Tibial artery (tissue), 4 donors: ENCODE measurements at places on chromosomes 11 and 22.

DNA sequence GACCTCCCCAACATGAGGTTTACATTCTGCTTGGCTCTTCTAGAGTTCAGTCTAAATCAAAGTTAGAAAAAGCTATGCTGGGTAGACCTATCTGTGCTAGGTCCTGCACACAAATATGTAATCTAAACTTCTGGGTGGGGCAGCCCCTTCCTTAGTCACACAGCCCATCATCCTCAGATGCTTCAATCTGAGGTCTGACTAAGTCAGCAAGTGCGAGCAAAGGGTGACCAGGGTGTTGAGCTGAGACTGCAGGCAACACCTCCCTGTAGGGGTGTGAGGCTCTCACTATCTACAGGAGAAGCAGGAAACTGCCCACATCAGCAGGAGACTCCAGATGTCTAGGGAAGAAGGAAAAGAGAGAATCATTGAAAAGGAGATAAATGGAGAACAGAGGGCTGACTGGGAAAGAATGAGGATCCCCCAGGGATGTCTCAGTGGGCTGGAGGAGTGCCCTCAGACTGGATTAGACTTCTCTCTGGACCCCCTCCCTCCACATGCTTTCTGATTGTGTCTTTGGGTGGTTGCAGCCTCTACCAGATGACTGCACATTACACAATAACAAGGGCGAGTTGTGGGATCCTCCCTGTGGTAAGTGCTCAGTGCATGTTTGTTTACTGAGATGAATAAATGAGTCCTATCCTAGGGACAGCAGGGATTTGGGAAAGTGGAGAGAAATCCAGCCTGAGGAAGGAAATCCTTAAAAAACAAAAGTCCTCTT lies 266.2 kb upstream of the PLET1 start:
- no peak for DNase-seq

- DNase-seq = no peak
Measured at GRCh38 chr22:39176714-39177455, 24.4 kb upstream of the CBX7 start.

- no peak for DNase-seq
Measured at GRCh38 chr11:46026606-46027293, 94.5 kb downstream of the PHF21A start.

DNA sequence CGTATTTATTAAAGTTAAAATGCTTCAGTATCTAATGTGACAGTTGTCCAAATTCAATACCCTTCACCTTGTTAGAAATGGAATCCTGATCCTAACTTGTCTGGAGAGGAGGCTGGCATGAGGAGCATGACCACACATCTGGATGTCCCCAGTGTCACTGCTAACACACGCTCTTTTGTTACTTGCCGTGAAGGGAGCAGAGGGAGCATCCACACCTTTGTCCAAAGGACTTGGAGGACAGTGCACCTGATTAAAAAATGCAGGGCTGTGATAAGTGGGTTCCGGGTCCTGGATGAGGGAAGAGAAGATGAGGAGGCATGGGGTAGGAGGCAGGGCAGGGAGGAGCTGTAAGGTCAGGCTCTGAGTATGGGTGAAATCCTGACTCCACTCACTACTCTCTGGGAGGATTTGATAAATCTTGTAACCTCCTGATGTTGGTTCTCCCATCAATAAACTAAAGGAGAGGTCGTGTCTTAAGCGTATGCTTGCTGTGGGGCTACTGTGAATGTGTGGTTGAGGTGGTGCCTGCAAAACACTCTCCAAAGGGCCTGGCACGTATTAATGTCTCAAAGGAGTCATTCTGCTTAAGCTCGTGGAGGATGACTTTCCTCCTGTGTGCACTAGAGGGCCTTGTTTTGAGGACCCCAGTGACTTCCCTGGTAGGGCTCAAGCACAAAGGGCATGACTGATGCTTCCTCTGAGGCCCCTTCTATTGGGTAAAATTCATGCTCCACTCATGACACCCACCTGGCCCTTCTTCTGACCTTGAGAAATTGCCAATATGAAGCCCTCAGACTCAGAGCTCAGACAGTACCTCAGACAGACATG lies 16.8 kb upstream of the IGLL5 start:
- no peak for DNase-seq

DNA sequence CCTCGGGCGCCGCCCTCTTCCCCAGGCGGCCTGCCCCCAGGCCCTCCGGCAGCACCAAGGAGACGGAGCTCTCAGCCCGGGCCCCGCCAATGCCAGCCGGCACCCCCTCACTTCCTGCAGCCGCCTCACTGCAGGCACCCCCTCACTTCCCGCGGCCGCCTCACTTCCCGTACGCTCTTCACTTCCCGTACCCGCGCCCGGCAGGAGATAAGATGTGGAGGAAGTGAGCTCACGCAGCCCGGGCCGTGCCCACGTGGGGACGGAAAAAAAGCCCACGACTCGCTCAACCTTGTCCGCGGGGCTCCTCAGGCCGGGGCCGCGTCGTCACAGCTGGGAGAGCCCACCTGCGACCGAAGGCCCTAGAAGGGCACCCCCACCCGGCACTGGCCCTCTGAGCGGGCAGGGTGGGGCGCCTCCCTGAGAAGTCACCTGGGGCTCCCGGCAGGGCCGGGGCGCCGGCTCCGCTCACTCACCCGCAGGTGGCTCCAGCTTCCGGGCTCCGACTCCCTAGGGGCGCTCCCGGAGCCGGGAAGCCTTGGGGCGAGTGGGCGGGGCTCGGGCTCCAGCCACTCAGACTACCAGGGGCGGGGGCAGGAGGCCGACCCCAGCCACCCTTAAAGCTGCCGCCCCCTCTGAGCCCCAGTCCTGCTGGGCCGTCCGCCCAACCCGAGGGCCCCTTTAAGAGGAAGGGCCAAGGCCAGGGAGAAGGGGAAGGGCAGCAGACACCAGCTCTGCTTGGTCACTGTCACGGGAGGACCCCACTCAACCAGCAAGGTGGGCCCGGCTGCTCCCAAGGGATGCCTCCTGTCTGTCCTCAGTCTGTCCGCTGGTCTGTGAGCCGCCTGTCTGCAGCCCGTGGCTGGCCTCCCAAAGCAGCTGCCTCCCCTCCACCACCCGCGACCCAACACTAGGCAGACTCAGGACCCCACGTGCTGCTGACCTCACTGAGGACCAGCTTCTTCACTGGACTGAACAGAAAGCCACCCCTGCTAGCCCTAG lies 31.4 kb downstream of the PISD start:
- DNase-seq = peak; percentile 87

DNA sequence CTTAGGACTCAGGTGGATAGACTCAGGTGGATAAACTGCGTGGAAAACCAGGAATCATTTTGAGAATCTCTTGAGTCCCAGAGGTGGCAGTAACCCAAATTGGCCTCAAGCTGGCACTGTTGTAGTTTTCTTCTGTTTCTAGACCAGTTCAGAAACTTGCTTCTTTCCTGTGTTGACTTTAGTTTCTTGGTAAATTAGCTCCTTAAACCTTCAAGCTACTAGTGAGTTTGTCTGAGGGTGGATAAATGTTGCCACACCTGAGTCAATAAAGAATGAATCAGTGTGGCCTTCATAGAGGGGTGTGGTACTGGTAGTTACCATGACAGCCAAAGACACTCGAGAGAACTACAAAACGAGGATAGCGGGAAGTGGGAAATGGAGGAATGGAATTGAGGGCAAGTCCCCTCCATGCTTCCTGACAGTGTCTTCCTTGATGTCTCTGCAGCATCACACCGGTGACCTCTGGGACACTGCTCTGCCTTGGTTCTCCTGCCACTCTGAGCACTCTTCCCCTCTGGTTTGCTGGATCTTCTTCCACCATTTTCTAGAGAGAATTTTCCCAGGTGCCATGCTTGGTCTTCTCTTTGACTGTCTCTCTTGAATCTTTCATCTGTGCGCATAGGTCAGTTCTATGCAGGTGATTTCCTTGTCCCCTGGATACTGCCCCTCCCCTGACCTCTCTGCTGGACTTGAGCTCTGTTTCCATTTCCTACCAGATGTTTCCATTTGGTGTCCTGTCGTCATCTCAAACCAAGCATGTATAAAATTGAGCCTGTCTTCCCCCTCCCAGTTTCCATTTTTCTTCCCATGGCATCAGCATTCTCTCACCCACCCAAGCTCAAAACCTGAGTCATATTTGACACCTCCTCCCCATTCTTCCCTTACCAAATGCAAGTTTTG lies 7.2 kb downstream of the POLD4 start:
- no peak for DNase-seq

DNA sequence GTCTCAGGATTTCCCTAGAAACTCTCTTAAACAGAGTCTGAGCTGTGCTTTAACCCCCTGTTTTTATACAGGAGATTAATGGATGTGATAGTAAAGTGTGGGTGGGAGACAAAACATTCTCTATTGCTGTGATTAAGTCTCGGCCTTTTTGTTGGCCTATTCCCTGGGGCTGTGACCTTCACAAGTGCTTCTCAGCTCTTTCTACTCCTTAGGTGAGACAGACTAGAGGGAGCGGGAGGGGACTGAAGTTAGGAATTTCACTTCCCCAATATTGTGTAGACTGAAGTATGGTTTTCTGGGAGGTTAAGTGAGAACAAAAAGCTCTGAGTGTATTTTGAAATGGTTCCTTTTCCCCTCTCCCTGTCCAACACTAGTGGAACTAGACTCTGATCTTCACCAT lies 29.8 kb upstream of the OR8B8 start:
- DNase-seq = no peak

- no peak for DNase-seq
Measured at GRCh38 chr22:43625242-43625641, 186.9 kb downstream of the EFCAB6 start.

- no peak for DNase-seq
Measured at GRCh38 chr11:115895594-115895993, 391.4 kb upstream of the CADM1 start.

DNA sequence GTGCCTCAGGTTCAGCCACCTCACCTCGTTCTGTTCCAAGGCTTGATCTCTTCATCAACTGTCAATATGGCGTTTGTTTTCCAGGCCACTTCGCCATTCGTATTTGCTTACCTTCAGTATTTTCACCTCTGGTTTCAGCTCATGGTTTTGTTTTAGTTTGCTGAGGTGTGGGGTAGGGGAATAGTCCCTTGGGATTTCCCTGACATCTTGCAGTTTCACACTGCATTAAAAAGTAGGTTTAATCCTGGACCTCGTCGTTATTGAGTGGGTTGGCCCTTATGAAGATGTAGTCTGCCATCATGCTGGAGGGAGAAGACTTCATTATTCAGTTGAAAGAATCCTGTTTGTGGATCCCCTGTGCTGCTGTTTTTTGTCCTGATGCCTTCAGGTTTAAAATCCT lies 46.0 kb downstream of the C11orf91 start:
- DNase-seq = no peak

DNA sequence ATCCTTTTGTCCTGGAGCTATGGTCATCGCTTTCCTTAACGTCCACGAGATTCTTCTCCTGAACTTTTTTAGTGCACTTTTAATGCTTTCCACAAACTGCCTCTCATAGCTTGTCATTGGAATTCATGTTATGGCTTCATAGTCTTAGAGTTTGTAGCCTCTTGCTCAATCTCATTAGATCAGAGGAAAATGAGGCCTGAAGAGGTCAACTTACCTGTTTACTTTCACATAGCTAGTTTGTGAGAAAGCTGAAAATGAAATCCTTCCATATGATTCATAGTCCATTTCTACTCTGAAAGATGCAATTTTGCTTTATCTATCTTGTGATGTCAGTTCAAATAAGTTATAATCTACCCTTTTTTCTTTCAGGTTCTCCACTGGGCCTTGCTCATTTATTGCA lies 1747.2 kb upstream of the RAG2 start:
- no peak for DNase-seq

- DNase-seq = no peak
Measured at GRCh38 chr11:116913000-116913399, 75.6 kb upstream of the APOA1 start.

- no peak for DNase-seq
Measured at GRCh38 chr11:29606330-29607031, 410.3 kb downstream of the KCNA4 start.

DNA sequence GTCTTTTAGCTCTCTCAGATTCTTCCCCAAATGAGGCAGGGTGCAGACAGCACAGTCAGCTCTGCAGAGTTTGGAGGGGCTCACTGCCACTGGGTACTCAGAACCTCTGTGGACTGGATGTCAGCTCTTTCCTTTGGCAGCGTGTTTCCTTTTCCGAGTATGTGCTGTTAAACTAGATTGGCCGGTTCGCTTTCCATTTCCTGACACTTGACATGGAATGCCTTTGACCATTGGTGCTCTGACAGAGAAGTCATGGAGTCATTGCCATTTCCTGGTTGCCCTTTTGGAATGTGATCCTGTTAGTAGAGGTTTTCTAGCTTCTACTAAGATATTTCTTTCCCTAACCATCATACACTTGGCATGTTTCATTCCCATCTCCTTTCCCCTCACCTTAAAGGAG lies 86.7 kb downstream of the SWAP70 start:
- DNase-seq = no peak

DNA sequence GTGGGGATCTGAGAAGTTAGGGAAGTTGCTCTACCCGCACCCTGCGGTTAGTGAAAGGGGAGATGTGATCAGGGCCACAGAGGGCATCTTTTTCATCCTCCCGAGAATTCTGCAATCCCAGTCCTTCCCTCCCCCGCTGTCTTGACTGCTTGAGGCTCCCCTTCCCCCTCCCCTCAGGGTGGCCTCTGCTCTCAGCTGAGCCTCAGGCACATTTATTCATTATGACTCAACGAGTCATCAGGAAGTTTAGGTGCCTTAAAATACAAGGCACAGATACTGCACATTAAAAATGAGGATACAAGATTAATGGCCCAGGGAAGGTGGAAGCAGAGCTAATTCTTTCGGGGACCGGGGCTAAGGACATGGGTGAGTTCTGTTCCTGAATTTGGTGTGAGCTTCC lies 104.0 kb downstream of the CACNA1I start:
- DNase-seq = no peak

DNA sequence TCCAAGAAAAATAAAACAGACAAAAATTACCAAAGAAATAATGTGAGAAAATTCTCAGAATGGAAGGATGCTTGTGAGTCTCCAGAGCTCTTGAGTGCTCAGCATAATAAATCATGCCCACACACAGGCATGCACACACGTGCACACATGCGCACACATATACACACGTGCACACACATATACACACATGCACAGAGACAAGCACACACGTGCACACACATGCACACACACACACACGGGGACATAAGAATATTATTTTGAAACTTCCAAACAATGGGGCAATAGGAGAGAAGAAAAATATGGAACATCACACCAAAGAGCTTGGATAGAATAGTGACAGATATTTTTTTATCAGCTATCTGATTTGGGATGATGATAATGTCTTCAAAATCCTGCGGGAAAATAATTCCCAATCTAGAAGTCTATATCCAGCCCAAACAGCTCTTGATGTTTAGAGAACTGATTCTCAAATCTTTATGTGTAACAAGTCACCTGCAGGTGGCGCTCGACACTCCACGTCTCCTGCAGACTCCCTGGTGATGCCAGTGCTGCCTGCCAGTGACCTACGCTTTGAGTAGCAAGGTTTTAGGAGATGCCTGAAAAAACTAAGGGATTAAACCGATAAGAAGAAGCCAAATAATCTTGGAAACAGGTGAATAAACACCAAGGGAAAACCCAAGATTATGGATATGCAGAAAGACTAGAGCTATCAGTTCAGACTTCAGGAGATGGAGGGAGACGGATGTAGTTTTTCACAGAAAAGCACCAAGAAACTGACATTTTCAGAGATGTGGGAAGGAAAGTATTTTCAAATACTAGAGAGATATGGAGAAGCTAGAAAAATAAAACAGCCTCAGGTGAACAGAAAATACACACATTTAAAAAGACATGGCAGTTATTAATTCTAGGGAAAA lies 743.6 kb downstream of the ETS1 start:
- peak; percentile 62 for DNase-seq
